Dermis microvascular lymphatic vessel endothelial cell (primary cell): ENCODE measurements at places on chromosomes 2 and 18. TPM values are rescaled to one million over a fixed set of nuclear protein-coding genes. Genes with fewer than 3 reads are reported as not detected.

Gene PLB1
- total RNA-seq: 0.26 and 0.38 TPM in 2 replicates

Gene ATF2
- total RNA-seq: 37.6 and 41.1 TPM in 2 replicates

Gene LHCGR
- not detected in 2 replicates for total RNA-seq

Gene FECH
- 34.9 and 47.6 TPM in 2 replicates for total RNA-seq

Gene LIPG
- total RNA-seq: 1.3 and 4.2 TPM in 2 replicates

Gene HOXD13
- total RNA-seq: under 0.01 TPM in 1 of 2 replicates, not detected in the other

DNA sequence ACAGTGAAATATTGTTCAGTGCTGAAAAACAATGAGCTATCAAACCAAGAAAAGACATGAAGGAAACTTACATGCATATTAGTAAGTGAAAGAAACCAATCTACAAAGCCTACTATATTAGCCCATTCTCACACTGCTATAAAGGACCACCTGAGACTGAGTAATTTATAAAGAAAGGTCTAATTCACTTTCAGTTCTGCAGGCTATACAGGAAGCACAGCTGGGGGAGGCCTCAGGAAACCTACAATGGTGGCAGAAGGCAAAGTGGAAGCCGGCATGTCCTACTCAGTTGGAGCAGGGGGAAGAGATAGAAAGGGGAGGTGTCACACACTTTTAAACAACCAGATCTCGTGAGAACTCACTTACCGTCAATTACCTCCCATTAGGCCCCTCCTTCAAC, 232.1 kb downstream of the TMX3 start:
- DNase-seq: no peak

GRCh38 chr2:217466805-217467204, 536.0 kb downstream of the TNS1 start:
- no peak for DNase-seq

- DNase-seq: no peak
Observed at GRCh38 chr2:74074487-74074886, 73.2 kb downstream of the BOLA3 start.

DNA sequence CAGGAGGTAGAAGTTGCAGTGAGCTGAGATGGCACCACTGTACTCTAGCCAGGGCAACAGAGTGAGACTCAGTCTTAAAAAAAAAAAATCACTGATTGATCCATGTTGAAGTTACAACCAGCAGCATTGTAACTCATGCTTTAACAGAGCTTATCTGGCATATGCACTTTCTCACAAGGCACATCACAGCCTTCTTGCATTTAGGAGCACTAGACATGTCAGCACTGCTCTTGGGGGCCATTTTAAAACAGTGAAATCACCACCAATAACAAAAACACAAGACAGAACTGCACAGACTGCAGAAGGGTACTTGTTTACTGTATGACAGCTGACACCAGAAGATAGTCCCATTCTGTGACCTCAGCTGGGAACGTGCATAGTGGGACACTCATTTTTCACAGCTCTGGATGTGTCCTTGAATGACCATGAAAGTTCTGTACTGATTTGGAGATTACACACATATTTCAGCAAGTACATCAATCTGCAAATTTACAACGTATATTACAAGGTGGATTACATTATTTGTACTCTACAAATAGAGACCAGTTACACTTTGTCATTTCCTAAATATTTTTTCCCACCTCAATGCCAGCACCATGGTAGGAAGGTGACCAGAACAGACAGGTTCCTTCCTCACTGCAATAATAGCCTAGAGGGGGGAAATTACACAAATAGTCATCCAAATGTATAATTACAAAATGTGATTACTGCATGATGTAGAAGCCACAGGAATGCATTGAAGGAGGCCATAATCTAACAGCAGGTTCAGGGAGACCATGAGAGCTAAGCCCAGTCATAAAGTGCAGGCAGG, 35.1 kb downstream of the CCBE1 start:
- no peak for DNase-seq

DNA sequence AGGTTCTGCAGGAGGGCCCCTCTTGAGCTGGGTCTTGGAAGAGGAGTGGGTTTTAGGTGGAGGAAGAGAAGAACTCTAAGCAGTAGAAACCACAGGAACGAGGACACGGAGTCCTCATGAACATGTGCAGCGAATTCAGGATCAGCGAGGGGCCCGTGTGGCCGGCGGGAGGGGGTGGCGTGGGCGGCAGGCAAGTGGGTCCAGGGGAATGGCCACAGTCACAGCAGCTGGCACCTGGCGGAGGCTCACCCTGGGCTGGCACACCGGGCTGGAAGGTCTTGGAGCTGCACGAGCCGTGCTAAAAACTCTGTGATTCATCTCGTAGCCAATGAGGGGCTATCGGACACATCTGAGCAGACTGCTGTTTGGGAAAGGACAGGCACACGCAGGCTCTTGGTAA, 18.0 kb upstream of the CIDEA start:
- no peak for DNase-seq

DNA sequence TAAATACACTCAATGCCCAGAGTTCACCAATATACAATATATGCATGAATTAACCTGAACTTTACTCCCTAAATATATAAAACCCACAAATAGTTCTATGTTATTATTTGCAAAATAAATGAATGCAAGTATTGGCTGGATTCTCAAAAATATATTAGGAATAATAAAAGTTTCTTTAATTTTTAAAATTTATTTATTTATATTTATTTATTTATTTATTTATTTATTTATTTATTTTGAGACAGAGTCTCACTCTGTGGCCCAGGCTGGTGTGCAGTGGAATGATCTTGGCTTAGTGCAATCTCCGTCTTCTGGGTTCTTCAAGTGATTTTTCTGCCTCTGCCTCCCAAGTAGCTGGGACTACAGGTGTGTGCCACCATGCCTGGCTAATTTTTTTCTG, 88.7 kb upstream of the TMEFF2 start:
- no peak for DNase-seq

DNA sequence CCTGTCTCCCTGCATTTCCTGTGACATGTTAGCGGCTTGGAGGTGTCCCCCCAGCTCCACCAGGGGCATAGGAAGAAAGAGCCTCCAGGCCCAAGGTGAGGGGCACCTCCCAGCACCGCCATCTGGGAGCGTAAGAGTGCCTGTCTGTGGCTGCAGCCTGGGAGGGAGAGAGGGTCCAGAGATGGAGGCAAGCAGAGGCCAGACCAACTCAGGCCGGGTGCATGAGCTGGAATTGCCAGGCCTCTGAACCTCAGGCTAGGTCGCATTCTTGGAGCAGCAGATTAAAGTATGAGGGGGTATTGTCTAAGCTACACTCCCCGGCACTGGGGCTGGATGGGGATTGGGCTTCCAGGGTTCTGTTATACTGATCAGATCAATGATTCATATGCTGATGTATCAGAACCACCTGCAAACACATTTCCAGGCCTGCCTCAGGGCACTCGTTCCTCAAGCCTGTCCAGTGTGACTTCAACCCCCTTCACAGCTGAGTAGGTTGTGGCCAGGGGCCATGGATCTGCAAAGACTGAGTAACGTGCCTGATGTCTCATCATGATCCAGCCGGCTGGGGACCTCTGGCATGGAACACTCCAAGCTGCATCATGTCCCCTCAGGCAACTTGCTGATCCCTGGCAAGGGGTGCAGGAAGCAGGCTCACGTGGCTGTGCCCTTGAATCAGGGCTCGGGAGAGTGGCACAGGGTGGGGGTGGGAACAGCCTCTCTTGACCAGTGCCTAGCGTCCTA, 73.2 kb downstream of the HS1BP3 start:
- no peak for DNase-seq

- no peak for DNase-seq
Observed at GRCh38 chr2:10951558-10952414, 40.1 kb downstream of the KCNF1 start.

DNA sequence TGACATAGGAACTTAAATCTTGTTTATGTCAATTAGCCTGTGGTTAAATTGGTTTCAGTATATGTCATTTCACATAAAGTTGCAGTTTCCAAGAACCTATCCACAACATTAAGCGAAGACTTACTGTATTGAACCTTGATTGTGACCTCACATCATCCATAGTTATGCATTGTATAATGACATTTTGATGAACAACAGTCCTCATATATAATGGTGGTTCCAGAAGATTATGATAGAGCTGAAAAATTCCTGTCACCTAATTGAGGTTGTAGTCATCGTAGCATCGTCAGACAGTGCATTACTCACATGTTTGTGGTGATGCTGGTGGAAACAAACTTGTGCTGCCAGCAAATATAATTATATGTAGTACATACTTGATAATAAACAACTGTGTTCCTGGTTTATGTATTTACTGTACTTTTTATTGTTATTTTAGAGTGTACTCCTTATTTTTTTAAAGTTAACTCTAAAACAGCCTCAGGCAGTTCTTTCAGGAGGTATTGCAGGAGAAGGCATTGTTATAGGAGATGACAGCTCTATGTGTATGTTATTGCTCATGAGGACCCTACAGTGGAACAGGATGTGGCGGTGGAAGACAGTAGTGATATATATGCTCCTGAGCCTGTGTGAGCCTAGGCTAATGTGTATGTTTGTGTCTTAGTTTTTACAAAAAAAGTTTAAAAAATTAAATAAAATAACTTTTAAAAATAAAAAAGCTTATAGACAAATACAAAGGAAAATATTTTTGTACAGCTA, 56.6 kb downstream of the UBE2E3 start:
- no peak for DNase-seq

GRCh38 chr18:26422472-26423162, 125.7 kb downstream of the KCTD1 start:
- no peak for DNase-seq

DNA sequence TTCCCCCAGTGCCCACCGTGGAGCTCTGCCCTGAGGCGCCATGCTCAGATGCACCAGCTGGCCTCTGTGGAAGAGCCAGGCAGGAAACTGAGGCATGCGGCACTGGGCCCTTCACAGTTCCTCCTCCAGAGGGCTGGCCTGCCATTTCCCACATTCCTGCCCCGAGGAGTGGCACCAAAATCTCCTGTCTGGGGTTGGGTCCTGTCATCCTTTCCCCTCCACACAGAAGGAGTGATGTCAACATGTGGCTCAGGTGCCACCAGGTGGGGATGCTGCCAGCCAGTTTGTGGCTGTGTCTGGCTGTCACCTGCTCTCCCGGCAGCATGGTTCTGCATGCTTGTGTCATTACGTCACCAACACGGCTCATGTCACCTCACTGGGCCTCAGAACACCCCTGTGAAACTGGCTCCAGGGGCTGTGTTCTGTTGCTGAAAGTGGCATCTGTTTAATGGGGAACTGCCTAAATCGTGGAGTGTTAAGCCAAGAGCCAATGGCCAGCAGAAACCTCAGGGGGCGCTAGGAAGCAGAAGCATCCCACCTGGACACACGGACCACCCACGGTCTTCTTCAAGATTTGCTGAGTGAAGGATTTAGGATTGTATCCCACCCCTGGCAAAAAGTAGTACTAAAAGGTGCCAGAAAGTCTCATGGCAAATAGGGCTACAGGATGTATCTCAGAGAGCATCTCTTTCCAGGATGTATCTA, 51.3 kb downstream of the ZAP70 start:
- no peak for DNase-seq

GRCh38 chr2:132448771-132449170, 32.2 kb downstream of the GPR39 start:
- no peak for DNase-seq

DNA sequence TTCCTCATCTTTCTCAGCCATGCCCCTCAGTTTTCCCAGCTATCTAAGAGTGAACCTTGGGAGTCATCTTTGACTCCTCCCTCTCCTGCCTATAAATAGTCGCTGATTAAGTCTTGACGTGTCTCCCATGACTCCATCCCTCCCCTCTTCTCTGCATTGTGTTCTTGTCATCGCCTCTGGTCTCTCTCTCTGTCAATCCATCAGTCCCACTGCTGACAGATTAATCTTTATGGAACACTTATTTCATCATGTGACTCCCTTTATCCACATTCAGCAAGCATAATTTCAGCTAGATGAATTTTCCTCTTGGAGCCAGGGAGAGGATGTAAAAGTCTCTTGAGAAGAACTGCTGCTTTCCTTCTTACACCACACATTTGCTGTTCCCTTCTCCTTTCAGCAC, 9.4 kb downstream of the ADAM23 start:
- DNase-seq: peak; percentile 44

GRCh38 chr2:186347472-186347871, 138.6 kb upstream of the ZC3H15 start:
- DNase-seq: no peak
